ENCODE measurements at places on chromosomes 6 and 20. TPM values are rescaled to one million over a fixed set of nuclear protein-coding genes. Genes with fewer than 3 reads are reported as not detected.

Gene BEND6
- 5.7 TPM for total RNA-seq

Gene ATF6B
- total RNA-seq: 102 TPM

Gene RUNX2
- total RNA-seq: 10.4 TPM

DNA sequence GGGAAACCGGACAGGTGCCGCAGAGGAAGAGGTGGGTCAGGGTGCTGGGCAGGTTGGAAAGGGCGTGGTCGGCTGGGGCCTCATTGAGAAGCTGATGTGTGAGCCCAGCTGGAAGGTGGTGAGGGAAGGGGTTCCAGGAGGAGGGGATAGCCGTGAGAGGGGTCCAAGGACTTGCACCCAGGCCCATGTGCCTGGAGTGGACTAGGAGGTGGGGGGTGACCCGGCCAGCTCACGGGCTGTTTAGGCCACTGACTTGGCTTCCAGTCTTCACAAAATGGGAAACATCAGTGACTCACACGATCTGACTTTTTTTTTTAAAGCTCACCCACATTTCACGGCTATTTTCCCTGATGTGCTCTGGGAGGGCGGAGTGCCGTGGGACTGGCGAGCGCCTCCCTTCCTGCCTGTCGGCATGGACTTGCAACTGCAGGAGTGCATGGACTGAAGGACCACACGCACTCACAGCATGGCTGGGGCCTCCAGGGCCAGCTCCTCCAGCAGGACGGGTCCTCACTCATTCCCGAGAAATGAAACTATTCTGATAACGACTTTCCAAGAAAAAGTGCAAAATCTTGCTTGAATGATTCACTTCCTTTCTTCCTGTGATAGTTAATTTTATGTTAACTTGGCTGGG lies 13.5 kb upstream of the PDE10A start:
- DNase-seq: no peak

Gene ARMC2
- 7.9 TPM for total RNA-seq

DNA sequence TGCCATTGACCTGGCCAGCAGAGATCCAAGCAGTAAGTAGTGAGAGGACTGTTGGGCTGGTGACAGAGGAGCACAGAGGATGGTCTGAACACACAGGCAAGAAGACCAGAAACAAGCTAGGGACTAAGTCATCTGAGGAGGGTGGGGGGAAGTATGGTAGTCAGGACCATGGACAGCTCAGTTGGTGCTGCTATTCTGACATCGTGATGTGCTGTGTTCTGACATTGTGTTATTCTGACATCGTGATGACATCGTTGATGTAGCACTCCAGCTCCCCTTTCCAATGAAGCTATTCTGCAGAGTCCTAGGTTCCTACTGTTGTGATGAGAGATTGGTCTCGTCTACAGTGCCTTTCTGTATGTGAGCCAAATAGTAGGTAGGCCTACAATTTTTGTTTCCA lies 28.7 kb downstream of the CFAP206 start:
- DNase-seq: peak; percentile 41

- DNase-seq: no peak
Observed at GRCh38 chr6:45430590-45431202, 53.0 kb upstream of the SUPT3H start.

- DNase-seq: no peak
Observed at GRCh38 chr6:95364016-95364604, 213.2 kb upstream of the MANEA start.

DNA sequence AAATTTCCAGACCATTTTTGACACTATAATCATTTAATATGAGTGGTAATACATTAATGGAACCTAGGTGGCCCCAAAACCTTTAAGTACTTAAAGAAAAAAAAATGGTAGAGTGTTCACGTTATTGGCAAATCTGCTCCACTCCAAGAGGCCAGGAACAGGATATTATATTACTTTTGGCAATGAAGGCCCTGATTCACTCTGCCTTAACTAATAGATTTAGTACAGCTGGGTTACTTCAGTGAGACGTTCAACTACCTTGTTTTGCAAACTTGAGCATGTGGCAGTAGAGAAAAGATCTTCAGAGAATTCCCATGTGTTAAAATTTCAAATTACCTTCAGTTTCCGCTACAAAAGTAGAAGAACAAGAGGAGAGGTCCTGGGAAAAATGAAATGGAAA lies 12.8 kb downstream of the ADNP start:
- DNase-seq: no peak

Gene NKAIN4
- total RNA-seq: not detected

DNA sequence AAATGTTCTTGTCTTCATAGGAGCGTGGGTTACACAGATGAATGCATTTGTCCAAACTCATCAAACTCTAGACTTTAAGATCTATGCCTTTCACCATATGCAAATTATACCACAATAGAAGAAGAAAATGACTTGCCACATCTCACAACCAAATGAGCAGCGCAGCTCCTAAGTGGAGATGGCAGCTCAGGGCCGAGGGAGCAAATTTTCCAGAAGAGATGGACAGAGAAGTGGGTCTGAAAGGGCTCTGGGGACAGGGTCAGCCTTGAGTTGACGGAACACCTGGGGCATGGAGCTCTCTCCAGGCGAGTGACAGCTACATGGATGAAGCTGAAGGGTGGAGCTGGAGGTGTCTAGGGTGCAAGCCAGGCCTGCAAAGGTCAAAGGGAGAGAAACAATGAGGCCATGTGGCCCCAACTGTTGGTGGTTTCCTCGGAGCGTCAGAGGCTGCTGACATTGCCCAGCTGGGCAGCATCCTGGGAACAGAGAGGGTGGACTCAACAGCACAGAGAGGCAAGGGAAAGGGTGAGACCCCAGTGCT lies 228.3 kb downstream of the NRN1 start:
- no peak for DNase-seq

DNA sequence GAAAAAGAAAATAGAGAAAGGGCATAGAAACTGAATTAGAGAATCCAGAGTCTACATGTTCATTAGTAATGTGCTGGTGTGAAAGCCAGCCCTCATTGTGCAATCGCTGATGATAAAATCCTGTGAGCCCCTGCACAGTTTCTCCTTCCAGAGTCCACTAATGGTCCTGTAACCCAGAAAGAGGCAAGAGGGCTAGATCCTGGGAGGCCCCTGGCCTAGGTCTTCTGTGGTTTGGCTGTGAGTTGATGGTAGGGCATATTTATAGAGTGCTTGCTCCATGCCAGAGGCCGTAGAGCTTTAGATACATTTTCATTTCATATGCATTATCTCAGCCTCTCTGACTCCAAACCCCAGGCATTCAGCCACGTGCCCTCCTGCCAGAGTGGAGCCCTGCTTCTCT lies 94.9 kb upstream of the MTHFD1L start:
- no peak for DNase-seq

DNA sequence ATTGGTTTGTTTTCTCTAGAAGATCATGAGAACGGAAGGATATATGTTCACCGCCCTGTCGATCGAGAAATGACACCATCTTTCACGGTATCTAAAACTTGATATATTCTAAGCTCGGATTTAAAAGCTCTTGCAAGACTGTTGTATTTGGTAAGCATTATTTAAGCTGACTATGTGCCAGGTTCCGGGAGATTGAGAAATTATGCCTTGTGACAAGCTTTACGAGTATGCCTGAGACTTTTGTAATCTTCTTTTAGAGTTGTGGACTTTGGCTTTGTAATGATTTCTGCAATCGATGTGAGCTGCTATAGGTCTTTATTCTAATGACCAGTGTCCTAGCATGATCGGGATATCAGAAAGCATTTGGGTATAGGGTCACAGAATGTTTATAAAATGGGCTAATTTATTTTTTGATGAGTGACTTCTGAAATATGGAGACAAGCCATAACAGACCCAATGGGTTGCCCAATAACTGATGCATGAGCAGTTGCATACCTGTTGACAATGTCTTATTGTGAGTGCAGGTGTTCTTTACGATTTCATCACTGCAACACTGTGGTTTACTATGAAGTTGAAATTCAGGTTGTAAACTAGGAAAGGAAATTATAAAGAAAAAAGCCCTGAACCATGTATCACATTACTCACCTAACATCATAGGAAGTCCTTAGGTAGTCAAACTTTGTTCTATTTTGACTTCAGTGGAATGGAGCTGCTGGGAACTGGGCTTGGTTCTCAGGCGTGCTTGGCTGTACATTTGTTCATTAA lies 14.0 kb downstream of the CDH26 start:
- DNase-seq: no peak

Gene NMBR
- 0.35 TPM for total RNA-seq

DNA sequence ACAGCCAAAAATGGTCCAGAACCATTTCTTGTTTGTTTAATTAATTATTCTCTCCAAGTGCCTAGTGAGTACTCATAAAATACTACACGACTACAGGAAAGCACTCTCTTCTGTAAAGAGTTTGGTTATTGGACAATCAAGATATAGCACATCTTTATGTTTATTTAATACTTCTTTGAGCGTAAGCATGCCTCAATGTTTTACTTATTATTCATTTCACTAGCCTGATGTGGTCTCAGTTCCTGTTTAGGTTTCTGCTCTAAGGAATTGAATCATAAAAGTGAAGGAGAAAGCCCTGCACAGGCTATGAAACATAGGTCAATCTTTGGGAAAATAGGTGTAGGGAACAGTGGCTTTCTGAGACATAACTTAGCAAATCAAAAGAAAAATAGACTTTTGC lies 45.9 kb upstream of the AIG1 start:
- DNase-seq: no peak

All from PC-9 (cell line).